Posterior vena cava (tissue), 2 donors: ENCODE measurements at places on chromosomes 6 and 20. TPM values are rescaled to one million over a fixed set of nuclear protein-coding genes. Genes with fewer than 3 reads are reported as not detected.

The OR2B6 gene
- not detected for total RNA-seq

The ARFGEF3 gene
- total RNA-seq = 2.0 TPM

- no peak for DNase-seq
These were observed 122.8 kb downstream of the CLVS2 start for GRCh38 chr6:123118811-123119210.

GRCh38 chr6:58198301-58198700, 880.9 kb downstream of the PRIM2 start:
- no peak for DNase-seq

GRCh38 chr6:142844065-142844755, 100.8 kb downstream of the HIVEP2 start:
- no peak for DNase-seq

The ZSCAN31 gene
- 14.6 TPM for total RNA-seq

DNA sequence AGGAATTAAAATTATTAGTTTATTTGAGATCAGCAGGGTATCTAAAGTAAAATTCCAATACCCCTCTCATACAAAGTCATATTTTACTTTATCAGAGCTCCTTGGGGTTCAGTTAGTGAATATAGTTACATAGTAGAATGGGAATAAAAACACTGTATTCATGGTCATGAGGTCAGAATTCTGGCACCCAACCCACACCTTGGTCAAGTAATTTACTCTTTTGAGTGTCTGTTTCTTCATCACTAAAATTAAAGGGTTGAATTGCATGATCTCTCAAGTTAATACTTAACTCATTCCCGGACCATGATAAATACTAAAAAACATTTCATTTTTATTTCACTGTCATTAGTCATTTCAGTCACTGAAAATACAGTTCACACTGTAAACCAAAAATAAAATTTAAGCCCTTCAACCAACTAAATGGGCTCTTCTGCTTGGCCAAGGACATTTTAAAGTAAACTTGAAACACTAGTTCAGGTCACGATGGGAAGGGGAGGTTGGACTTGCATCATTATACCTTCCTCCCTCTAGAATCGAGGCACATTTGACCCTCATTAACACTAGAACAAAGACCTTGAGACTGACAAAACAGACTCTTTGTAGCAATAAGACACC, 21.1 kb upstream of the HLA-DRB1 start:
- DNase-seq = no peak

DNA sequence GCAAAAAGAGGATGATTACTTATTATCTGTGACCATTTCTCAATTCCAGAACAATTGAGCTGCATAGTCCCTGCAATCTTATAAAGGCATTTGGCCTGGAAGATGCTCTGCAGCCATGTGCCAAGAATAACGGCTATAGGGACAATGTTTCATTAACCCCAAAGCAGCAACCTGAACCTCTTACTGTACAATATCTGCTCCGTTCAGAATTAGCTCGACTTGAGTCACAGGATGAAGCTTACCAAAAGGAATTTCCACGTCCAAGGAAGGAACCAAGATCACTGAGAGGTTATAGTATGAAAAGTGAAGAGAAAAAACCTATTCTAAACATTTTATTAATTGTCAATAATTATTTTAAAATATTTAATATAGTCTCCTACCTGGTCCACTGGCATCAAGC, 167.3 kb upstream of the GMDS start:
- DNase-seq = no peak

The TFAP2D gene
- total RNA-seq = not detected

The HM13 gene
- 118 TPM for total RNA-seq

DNA sequence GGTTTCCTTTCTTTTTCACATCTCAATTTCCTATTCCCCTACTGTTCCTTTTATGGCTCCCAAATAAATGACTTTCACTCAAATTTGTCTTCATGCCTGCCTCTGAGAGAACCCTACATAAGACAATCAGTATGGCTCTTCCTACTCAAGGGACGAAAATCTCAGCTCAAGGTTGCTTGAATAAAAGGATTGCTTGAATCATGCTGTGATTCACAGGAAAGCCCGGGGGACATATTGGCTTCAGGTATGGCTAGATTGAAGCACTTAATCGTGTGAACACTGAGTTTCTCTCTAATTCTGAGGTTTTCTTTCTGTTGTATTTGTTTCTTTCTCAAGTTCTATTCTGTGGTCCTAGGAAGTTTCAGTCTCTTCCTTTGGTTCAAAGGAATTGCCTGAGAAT, 140.3 kb upstream of the SULF2 start:
- no peak for DNase-seq

The HRH3 gene
- not detected for total RNA-seq

The BTBD3 gene
- 18.4 TPM for total RNA-seq

DNA sequence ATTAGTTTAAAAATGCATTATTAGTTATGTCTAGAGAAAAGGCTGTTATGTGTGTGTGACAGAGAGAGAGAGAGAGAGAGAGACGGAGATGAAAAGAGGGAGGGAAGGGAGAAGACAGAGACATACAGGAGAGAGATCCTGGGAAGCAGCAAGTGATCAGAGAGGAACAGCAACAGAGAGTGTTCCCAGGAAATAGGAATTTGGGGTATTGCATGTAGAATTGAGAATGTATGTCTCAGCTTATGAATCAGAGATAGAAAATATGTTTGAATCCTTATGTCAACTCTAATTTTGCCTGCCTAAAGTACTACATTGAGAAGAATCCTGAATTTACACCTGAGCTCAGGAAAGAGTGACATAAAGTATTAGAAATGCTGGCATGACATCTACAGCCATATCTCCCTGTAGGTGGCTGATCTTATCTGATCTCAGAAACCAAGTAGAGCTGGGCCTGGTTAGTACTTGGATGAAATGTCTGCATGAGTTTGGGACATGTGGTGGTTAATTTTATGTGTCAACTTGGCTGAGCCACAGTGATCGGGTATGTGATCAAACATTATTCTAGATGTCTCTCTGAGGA, 130.6 kb downstream of the TENT5A start:
- no peak for DNase-seq

The KIF6 gene
- 0.46 TPM for total RNA-seq

The SEL1L2 gene
- 16.1 TPM for total RNA-seq

GRCh38 chr6:140393665-140394540, 1019.5 kb upstream of the CITED2 start:
- DNase-seq = no peak

The KATNA1 gene
- total RNA-seq = 11.5 TPM

GRCh38 chr6:159871241-159871640, 19.5 kb upstream of the MAS1 start:
- no peak for DNase-seq

- DNase-seq = no peak
These were observed 2.5 kb upstream of the HLA-DRA start for GRCh38 chr6:32436995-32437836.

The STMND1 gene
- not detected for total RNA-seq

DNA sequence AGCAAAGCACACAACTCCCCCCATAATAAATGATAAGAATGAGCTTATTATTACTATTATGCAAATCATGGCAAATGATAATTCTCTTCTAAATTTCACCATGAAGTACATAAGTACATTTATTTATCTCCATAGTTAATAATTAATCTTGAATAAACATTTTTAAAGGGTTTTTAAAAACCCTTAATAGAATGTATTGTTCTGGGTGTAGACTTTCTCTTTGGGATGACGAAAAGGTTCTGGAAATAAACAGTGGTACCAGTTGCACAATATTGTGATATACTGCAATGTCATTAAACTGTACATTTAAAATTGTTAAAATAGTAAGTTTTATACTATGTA, 18.0 kb downstream of the DST start:
- DNase-seq = no peak

The TMC2 gene
- total RNA-seq = 0.14 TPM

GRCh38 chr20:14785065-14785743, 447.8 kb upstream of the FLRT3 start:
- no peak for DNase-seq

The C6orf118 gene
- not detected for total RNA-seq

The SRXN1 gene
- 17.9 TPM for total RNA-seq

GRCh38 chr6:43680308-43681200, 7.0 kb downstream of the MRPS18A start:
- DNase-seq = peak; percentile 48

DNA sequence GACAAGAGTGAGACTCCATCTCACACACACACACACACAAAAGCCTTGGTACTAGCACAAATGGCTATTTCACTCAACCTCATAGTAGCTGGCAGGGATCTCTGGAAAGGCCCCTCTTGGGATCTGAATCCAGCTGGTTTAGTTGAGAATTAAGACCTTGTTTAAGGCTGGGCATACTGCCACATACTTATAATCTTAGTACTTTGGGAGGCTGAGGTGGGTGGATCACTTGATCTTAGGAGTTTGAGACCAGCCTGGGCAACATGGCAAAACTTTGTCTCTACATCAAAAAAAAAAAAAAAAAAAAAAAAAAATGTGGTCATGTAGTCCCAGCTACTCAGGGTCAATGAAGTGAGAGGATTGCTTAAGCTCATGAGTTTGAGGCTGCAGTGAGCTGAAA, 628.3 kb downstream of the MMUT start:
- no peak for DNase-seq

The MAS1 gene
- 0.29 TPM for total RNA-seq

The RBPJL gene
- not detected for total RNA-seq

DNA sequence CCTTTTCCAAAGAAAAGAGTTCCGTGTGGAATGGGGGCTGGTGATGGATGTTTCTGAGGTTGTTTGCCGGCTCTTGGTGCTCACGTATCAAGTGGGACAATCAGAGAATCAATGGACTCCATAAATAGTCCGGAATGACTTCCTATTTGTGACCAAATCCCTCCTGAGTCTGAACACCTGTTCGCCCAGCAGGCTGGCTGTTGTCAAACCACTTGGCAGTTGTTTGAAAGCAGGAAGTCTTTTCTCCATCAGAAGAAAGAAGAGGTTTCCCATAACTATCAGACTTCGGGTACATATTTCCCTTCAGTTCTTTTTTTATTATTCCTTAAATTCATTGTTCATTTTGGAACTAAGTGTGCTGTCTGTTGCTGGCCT, 154.7 kb upstream of the RIN2 start:
- DNase-seq = no peak

- DNase-seq = no peak
These were observed 61.6 kb downstream of the MRAP2 start for GRCh38 chr6:84095156-84095555.

GRCh38 chr20:39292193-39292736, 330.1 kb downstream of the DHX35 start:
- DNase-seq = no peak

- DNase-seq = no peak
These were observed 40.2 kb upstream of the RBM24 start for GRCh38 chr6:17240803-17241500.

The ASIP gene
- total RNA-seq = not detected

The SLC17A3 gene
- not detected for total RNA-seq

DNA sequence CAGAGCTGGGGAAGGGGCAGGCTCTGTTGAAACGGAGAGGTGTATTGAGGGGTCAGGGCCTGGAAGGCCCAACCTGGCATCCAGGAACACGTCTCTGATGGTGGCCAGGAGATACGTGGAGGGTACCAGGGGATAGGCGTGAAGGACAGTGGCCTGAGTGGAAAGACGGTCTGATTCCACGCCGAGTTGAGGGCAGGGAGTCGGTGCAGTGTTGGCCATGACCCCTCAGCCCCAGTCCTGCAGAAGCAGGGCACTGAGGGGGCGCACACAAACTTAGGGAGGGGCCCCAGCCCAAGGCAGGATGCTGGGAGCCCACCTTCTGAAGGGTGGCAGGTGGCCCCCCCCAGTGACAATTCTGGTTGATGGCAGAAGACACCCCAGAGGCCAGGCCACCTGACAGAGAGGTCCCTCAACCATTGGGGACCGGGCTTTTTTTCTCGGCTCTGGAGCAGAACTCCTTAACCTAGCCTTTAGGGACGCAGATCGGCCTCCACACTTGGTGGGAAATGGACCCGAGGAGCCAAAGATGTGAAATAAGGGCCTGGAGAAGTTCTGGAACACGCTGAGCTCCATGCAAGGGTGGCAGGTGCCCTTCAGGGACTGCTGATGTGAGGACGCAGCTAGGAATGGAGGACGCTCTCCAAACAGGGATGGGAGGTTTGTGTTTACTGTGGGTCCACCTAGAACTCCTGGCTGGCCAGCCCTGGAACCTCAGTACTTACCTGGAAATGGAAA, 91.0 kb downstream of the TMEM242 start:
- peak; percentile 71 for DNase-seq

The SLC2A10 gene
- total RNA-seq = 19.2 TPM

GRCh38 chr6:78850621-78851020, 16.7 kb upstream of the IRAK1BP1 start:
- DNase-seq = no peak

- no peak for DNase-seq
These were observed 229.7 kb upstream of the AGPAT4 start for GRCh38 chr6:161503570-161503969.

The TREM2 gene
- total RNA-seq = 8.6 TPM

GRCh38 chr20:43983359-43983758, 68.7 kb downstream of the TOX2 start:
- DNase-seq = no peak

DNA sequence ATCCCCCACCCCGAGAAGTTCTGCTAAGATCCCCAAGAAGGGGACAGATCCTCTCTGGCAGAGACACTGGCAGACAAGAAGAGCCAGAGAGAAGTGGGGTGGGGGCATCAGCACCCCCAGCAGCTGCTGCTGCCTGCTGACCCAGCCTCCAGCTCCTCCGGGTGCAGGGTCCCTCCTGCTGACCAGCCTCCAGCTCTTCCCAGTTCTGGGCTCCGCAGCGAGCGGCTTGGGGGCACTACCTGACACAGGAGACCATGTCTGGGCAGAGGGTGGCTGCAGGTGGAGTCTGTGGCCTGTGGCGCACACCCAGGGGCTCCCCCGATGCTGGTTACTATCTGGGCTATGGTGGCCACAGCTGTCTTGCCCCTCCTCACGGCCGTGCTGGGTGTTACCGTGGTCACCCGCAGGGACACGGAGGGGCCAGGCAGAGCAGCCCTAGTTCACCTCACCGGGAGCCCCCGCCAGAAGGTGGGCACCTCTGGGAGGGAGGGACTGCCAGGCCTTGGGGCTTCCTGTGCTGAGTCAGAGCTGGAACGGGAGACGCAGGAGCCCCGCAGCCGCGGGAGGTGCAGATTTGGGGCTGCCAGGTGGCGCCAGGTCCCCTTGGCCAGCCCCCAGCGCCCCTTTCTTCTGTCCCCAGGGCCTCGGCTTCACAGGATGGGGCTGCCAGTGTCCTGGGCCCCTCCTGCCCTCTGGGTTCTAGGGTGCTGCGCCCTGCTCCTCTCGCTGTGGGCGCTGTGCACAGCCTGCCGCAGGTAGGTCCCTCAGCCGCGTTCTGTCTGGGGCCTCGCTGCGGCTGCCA, 630 bp downstream of the LIME1 start:
- DNase-seq = no peak

The FAM209B gene
- total RNA-seq = 0.38 TPM

The MLN gene
- total RNA-seq = not detected

The MMP24 gene
- 0.52 TPM for total RNA-seq

- DNase-seq = no peak
These were observed 852.3 kb upstream of the HS3ST5 start for GRCh38 chr6:115194981-115195638.
